Upper lobe of right lung (tissue), 1 donor: ENCODE measurements at places on chromosomes 3 and 15. TPM values are rescaled to one million over a fixed set of nuclear protein-coding genes. Genes with fewer than 3 reads are reported as not detected.

Gene ITPKA
- total RNA-seq, result 0.67 TPM

Gene MCTP2
- total RNA-seq, result 35.3 TPM

Gene HDGFL3
- 40.3 TPM for total RNA-seq

Gene MOBP
- not detected for total RNA-seq

Gene C3orf85
- not detected for total RNA-seq

Gene TNNC1
- total RNA-seq, result 88.9 TPM
